CD4-positive, CD25-positive, alpha-beta regulatory T cell (primary cell): ENCODE measurements at places on chromosomes 13 and 19. TPM values are rescaled to one million over a fixed set of nuclear protein-coding genes. Genes with fewer than 3 reads are reported as not detected.

GRCh38 chr13:48761256-48761655 is 107.5 kb downstream of the CYSLTR2 start:
- H3K36me3 ChIP-seq = no peaks in the 10 kb centered on the region
- no peak overlapping the region for H3K27ac ChIP-seq
- H3K27me3 ChIP-seq = peaks cover 4% of the 10 kb centered on the region
- no peak for DNase-seq
- no peaks in the 10 kb centered on the region for H3K4me1 ChIP-seq

DNA sequence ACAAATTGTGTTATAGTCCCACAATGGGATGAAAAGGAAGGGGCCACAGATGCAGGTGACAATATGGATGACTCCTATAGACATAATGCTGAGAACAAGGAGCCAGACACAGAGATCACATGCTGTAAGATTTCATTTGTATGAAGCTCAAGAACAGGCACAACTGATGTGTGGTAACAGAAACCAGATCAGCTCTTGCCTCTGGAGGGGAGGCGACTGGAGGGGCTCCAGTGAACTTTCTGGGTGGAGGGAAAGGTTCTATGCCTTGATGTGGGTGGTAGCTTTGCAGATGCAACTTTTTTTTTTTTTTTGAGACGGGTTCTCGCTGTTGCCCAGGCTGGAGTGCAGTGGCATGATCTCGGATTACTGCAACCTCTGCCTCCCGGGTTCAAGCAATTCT is 6.0 kb upstream of the RABAC1 start:
- H3K27me3 ChIP-seq = no peaks in the 10 kb centered on the region
- H3K4me3 ChIP-seq = no peak overlapping the region
- no peaks in the 10 kb centered on the region for H3K36me3 ChIP-seq
- no peak overlapping the region for H3K27ac ChIP-seq
- no peaks in the 10 kb centered on the region for H3K4me1 ChIP-seq
- no peak for DNase-seq

GRCh38 chr19:18995804-18996241 is 37.5 kb downstream of the SUGP2 start:
- no peaks in the 10 kb centered on the region for H3K27me3 ChIP-seq
- H3K27ac ChIP-seq = no peak overlapping the region
- H3K4me3 ChIP-seq = no peak overlapping the region
- H3K36me3 ChIP-seq = peaks cover 32% of the 10 kb centered on the region
- H3K4me1 ChIP-seq = no peaks in the 10 kb centered on the region

The CYP4F8 gene
- not detected for polyA plus RNA-seq
